ENCODE measurements at places on chromosomes 1 and 21. TPM values are rescaled to one million over a fixed set of nuclear protein-coding genes. Genes with fewer than 3 reads are reported as not detected.

DNA sequence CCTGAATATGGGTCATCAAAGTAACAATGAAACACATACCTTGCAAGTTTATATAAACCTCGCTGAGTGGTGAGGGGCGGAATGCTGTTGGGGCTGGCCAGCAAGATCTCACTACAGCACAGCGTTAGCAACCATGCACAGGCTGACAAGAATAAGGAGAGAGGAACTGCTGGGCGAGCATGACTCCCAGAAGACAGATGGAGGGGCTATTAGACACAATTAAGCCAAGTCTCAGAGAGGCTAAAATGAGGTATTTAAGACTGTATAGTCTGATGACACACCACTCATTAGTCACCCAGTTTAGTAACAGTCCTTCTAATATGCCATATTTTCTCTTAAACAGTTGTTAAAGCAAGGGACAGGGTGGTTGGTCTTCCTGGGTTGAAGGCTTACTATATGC, 340.2 kb upstream of the NR5A2 start:
- no peak for DNase-seq

- no peak for DNase-seq
These were observed 22.7 kb downstream of the NENF start for GRCh38 chr1:212455401-212455800.

- no peak for DNase-seq
These were observed 18.7 kb upstream of the CSF1 start for GRCh38 chr1:109891930-109892329.

GRCh38 chr1:198918920-198919319, 280.1 kb downstream of the PTPRC start:
- DNase-seq, result no peak

DNA sequence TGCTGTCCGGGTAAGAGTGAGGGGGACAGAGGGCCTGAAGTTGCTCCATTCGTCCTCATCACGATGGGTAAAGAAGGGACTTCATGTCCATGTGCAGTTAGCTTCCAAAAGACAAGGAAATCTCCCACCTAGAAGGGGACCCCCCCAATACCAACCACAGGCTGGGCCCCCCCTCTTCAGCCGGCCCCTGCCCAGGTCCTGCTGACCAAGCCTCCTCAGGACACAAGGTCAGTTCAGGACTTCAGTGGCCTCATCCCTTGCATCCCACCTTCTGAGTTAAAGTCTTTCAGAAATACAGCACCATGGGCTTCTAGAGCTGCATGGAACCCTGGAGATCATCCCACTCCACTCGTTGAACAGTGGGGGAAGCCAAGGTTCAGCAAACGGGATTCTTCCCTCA, 115.4 kb upstream of the ERG start:
- no peak for DNase-seq

DNA sequence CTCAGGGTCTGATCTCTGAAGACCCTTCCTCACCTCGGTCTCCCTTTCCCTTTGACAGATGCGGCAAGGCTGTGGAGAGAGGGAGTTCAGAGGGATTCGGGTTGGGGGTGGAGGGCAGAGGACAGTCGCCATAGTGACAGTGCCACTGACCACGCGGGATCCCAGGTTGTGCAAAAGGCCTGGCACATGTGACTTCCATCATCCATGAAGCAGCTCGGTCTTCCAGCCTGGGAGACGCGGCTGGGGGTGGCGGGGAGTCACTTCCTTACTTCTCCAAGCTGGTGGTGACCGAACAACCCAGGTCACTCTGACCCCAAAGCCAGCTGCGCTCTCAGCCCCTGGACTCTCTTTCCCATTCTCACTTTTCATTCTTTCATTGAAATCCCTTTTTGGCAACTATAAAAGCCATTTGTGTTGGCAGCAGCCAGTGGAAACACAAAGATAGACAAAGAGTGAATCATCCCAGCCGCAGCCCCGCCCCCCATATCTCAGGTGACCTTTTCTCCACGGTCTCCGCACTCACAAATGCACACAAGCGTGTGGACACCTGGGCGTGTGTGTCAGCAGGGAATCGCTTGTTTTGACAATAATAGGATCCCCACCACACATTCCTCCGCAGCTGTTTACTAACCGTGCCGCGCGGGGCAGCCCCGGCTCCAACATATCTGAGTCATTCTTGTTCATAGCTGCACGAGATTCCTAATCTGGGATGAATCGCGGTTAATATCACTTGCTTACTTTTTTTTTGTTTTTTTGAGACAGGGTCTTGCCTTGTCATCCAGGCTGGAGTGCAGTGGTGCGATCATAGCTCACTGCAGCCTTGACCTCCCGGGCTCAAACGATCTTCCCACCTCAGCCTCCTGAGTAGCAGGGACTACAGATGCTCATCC, 68.3 kb downstream of the DHRS3 start:
- DNase-seq, result peak; percentile 80

DNA sequence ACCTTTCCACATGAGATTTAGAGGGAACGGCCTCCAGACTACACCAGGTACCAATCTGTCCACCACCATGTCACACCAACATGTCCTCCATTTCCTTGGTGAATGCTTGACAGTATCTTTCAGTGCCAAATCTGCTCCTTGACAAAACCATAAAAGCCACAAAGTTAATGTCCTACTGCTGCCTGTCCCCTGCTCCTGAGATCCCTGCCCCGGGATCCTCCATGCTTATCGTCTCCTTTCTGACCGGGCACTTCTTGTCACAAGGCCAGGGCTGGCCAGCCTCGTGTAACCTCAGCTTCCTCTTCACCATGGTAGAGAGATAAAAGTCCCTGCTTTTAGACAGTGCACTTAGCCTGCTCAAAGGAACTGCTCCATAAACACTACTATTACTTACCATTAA, 136.2 kb downstream of the NAV1 start:
- DNase-seq, result peak; percentile 33

- peak; percentile 58 for DNase-seq
These were observed 30.6 kb downstream of the OMA1 start for GRCh38 chr1:58515794-58516401.

Gene CYB561D1
- 18.1 TPM for total RNA-seq

Measured in mucosa of descending colon (tissue), 3 donors.